Heart right ventricle (tissue), 16 donors: ENCODE measurements at places on chromosomes 2 and 18. TPM values are rescaled to one million over a fixed set of nuclear protein-coding genes. Genes with fewer than 3 reads are reported as not detected.
A peak's percentile ranks its signal among the peaks of the same experiment; 100 is the strongest.

The LIMS3 gene
- 5.7 TPM for total RNA-seq

The SIX3 gene
- total RNA-seq: not detected

The NTSR2 gene
- total RNA-seq: not detected

DNA sequence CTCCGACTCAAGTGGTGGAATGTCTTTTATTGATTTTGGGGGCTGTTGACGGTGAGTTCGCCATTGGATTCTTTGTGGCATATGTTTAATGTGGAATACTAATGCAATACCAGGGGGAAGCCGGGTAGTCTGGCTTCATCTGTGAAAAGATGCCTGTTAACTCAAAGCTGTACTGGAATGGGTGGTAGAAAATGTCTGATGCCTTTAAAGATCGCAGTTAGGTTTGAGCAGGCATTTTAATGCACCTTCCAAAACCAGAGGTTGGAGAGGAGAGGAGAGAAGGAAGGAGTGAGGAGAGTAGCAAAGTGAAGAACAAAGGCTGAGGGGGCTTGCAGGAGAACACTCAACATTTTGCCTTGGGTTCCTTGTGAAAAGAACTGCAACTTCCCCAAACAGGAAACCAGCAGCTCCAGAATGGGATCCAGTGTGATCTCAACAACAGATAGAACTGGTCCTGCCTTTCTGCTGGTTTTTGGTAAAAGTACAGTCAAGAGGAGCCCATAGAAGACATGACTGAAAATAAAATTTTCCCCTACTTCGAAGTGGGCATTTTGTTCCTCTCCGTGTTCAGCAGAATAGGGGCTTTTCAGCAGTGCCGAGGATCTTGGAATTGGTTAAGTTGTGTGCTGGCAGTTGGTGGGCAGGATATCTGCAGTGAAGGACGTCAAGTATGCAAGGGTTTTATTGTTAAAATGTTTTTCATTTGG, 1.5 kb downstream of the ZNF532 start:
- no peak for DNase-seq

The TFCP2L1 gene
- 0.04 TPM for total RNA-seq

DNA sequence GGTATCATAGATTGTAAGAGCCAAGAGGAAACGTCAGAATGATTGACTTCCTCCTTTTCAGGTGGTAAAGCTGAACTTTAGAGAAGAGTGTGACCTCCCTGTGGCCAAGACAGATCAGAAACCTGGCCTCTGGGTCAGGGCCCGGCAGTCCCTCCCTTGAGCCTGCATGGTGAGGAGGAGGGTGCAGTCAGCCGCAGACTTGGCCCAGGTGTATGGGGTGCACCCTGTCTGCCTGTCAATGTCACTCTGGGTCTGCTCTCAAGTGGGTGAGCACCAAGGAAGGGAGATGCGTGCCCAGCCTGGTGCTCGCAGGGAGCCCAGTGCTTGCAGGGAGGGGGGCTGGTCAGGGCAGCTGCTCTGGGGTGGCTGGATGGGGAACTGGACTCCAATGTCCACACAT, 134.4 kb upstream of the SNTG2 start:
- DNase-seq: no peak

GRCh38 chr18:46502444-46502843, 154.6 kb downstream of the LOXHD1 start:
- DNase-seq: no peak

GRCh38 chr2:144582651-144583380, 62.9 kb upstream of the ZEB2 start:
- no peak for DNase-seq

The VAMP5 gene
- total RNA-seq: 33.9 TPM

DNA sequence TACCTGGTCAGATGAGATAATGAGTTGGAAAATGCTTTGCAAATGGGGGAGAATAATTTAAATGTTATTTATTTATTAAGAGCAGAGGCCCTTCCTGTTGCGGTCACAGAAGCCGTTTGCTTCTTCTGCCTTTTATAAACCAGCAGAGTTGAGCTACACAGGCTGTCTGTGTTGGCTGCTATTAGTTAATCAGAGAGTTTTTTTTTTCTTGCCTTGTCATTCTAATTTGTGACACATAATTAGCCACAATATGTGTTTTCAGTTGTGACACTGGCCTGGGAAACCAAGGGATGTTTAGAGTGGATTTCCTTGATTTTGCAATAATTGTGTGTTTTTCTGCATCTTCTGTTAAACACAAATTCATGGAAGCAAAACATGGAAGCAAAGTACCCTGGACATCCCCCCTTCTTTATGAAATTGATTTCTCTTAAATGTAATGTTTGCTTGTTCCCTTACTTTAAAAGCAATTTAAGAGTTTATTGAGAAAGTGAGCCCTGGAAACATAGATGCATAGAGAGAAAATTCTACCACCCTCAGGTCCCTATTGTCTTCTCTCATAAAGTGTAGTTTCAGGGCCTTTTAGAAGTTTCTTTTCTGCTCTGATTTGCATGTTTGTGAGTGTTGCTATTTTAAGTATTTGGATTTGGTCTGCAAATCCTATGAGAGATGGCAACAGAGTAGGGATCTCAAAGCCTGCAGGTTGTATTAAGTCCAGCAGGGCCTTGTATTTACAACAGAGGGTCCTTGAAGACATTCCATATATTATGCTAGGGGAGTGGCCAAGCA, 22.8 kb upstream of the IL37 start:
- DNase-seq: no peak

GRCh38 chr2:121529439-121530211, 1.1 kb upstream of the RNU4ATAC start:
- DNase-seq: peak; percentile 77

GRCh38 chr2:102632380-102633175, 13.2 kb downstream of the SLC9A2 start:
- DNase-seq: no peak

DNA sequence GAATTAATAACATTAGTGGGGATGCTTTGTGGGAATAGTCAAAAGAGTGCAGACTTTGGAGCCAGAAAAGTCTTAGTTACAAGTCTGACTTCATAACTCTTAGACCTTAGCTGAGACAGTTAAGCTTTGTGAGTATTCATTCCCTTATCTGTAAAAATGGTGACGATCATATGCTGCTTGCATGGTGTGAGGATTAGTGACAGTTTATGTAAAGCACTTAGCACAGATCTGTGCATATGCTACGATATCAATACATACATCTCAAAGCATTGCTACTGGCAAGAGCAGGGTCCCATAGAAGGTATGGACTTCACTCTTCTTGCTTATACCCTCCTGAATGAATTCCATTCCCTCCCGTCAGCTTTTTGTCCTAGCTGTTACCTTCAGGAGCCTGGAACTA, 56.7 kb upstream of the LYPD6B start:
- no peak for DNase-seq

DNA sequence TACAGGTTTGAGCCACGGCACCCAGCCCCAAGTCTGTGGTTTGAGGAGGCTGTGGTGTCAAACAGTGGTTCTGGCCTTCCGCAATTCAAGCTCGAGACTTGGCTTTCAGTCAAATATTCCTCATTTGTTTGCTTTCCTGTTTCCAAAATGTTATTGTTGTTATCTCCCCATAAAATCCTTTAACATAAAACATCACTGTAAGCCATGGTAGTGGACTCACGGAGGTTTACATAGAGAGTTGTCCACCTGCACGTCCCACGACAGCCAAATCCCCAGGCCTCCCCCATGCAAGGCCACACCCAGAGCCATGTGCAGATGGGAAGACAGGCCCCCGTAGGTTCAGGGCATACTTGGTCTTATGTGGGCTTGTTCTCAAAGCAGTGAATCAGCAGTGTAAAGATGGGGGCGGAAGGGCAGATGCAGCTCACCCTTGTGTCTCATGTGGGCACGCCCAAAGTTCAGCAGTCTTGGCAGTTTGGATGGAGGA, 18.9 kb upstream of the ST3GAL5 start:
- DNase-seq: no peak
